ENCODE measurements at places on chromosomes 3 and 15.

DNA sequence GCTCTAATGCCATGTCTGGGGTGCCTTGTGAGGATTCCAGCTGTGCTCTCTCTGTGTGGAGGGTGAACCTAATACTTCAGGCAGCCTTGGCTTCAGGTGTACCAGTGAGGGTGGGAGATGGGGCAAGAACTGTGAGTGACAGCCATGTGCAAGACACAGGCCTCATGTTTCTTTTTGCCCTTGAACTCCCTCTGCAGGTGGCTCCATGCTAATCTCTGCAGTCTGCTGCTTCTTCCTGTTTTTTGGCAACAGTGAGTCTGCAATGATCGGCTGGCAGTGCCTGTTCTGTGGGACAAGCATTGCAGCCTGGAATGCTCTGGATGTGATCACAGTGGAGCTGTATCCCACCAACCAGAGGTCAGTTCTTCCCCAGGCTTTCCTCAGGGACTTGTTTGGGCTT, 189.3 kb downstream of the SV2B start:
- no peak for DNase-seq

- DNase-seq = peak; percentile 52
Observed at GRCh38 chr15:67542420-67543347, at the start of gene MAP2K5. MAP2K5 (plus strand) TSS chr15:67542703; CDS start chr15:67543336, 633 bp downstream.

DNA sequence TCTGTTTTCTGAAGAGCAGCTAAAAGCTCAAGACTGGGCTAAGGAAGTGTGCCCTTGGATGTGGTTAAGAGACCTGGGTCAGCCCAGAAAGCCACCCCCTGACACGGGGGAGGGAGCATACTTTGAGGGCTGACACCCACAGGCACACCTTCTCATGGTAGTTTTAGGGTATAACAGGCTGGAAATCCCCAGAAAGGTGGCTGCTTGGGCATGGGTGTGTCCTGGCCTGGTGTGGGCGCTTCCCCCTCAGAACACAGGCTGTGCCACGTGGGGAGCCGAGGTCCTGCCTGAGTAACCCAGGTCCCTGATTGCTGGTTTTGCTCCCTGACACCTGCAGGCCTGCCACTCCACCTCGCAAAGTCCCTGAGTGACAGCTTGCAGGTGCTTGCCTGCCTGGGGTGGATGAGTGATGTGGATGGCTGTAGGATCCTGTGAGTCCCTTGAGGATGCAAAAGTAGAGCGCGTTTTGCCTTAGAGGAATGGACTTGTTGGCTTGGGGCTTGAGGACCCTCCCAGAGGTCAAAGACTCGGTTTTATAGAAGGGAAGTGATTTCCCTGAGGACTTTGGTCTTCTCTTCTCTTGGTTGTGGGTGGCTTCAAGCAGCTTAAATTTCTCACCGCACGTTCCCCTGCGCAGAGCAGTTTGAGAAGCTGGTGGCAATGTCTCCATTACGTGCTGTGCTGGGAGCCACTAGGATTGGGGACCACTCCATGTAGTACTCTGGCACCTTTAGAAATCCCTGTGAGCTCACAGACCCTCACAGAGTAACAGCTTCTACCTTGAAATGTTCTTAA, 94.4 kb downstream of the DNASE1L3 start:
- DNase-seq = no peak

- no peak for DNase-seq
Observed at GRCh38 chr3:66469220-66469640, 31.6 kb downstream of the LRIG1 start.

DNA sequence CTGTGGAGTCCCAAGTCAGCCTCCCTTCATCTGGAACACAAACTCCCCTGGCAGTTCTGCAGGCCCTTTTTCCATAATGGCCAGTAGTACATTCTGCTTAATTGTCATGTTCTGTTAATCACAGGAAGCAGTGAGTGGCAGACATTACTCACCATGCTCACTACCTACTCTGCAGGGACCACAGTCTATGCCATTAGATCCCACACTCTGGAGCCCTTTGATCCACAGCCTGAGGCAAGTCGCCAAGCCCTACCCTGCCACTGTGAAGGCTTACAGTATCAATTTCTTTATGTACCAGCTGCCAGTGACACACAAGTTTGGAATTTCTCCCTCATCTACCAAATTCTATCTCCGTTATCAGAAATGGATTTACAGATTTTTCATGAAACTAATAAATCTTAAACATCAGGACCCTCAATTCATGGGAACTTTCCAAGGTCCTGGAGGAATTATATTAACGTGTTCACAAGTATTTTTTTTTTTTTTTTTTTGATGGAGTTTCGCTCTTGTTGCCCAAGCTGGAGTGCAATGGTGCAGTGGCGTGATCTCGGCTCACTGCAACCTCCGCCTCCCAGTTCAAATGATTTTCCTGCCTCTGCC, 20.6 kb upstream of the WWTR1 start:
- DNase-seq = no peak

GRCh38 chr3:147713234-147714133, 304.3 kb downstream of the ZIC1 start:
- DNase-seq = no peak

GRCh38 chr3:196082619-196082971, 705 bp upstream of the TFRC start:
- no peak for DNase-seq

GRCh38 chr3:160473221-160473620, 23.6 kb upstream of the TRIM59 start:
- DNase-seq = peak; percentile 93

GRCh38 chr3:144033863-144034262, 62.2 kb downstream of the DIPK2A start:
- DNase-seq = no peak

DNA sequence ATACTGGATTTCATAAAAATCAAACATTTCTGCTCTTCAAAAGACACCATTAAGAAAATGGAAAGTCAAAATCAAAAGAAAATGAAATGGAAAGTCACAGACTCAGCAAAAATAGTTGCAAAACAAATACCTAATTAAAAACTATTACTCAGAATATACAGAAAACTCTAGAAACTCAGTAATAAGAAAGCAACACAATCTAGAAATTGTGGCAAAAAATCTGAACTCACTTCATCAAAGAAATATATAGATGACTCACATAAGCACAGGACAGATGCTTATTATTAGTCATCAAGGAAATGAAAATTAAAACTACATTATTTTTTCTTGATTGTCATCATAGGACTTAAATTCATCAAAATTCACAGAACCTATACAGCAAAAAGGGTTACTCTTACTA, 430.0 kb downstream of the SHQ1 start:
- no peak for DNase-seq

DNA sequence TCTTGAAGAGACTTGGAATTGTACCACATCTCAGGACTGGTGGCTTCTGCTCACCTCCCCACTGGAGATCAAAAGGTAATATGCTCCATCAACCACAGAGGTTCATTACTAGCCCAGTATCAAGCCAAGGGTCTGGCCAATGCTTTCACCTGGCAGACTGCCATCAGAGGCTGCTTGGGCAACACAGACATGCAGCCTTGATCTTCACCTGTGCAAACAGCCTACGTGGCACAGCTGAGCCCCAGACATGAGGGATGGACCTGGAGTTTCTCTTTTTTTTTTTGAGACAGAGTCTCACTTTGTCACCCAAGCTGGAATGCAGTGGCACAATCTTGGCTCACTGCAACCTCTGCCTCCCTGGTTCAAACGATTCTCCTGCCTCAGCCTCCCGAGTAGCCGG, 105.6 kb upstream of the HES1 start:
- DNase-seq = no peak

DNA sequence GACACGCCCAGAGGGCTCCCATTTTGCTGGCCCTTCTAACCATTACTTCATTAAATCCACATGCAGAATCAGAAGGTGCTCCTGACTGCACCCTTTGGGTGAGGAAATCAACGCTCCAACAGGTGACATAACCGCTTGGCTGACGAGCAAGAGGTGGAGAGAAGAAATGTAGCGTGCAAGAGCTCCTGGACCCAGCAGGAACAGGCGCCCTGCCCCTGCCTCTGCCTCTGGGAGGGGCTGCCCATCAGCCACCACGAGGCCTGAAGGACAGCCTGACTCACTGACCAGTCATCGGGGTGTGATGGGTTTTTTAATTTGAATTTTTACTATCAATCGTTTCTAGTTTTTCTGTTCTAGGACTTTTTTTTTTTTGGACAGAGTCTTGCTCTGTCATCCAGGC, 218.2 kb downstream of the ADAMTS17 start:
- no peak for DNase-seq

DNA sequence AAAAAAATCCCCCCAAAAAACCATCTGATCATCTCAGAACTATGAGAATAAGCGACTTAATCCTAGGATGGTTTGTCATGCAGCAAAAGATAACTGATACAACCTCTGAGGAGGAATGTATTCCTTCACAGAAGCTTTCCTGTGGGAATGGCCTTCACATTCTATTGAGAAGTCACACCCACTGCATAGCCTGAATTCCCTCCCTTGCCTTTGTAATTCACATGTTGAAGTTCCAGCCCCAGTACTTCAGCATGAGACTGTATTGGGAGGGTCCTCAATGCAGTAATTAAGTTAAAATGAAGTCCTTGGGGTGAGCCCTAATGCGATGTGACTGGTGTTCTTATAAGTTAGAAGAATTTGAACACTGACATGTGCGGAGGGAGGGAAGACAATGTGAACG, 395.2 kb downstream of the TUSC7 start:
- peak; percentile 29 for DNase-seq

- DNase-seq = no peak
Observed at GRCh38 chr3:194262925-194263305, 88.2 kb downstream of the CPN2 start.

DNA sequence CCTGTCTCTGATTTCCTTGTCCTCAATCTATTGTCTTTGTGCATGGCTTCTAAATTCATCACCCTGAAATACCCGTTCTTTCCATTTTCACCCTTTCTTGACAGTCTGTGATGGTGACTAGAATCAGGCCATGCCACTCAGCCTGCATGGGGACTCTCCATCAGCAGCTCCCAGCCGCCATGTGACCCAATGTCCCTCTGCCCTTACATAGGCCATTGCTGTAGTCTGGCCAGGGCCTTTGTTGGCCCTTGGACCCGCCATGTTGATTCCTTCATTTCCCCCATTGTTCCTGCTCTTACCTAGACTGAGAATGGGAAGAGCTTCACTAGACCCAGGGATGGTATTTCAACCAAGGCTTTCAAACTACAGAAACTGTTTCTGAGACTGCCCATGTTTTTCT, 45.8 kb downstream of the SPSB4 start:
- DNase-seq = no peak

DNA sequence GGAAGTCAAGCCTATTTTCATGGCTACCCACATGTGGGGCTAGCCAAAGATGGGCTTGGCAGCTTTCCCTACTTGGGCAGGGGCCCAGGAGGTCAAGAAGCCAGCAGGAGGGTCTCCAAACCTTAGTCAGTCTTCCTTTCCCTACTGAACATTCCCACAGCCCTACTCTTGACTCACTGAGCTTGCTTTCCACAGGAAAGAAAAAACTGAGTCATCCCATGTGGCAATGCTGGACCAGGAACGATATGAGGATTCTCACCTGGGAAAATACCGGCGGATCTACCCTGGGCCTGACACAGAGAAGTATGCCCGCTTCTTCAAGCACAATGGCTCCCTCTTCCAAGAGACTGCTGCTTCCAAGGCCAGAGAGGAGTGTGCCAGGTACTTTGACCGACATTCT, 3.7 kb upstream of the NGRN start:
- DNase-seq = peak; percentile 41

DNA sequence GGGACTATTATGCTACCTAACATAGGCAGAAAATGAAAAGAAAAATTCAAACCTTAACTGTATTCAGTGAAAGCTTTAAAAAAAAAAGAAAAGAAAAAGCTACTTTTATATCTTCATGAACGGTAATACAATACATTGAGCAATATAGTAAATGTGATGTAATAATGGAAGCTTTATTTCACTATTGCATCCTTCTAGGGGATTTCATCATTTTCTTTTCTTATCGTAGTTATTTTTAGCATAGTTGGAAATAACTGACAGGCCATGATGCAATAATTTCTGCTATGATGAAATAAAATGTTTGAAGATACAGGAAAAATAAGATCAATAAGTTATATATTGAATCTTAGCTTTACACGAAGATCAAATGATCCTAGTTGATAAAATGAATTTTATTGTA, 40.3 kb upstream of the ZCWPW2 start:
- DNase-seq = no peak

DNA sequence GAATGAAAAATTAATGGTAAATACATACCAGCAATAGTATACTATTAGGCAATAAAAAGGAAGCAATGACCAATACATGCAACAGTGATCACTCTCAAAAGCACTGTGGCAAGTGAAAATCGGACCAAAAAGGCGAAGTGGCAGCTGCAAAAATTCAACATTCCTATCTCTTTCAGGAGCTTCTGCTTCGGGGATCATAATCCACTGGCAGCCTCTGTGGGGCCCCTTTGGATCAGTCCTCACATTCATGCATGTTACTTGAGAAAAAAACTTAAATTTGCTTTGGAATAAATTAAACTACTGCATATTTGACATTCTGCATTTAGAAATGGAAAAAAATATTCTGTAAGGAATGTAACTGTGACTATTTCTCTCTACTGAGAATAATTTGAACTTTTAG, 425.6 kb downstream of the NR2F2 start:
- no peak for DNase-seq

- no peak for DNase-seq
Observed at GRCh38 chr15:77135181-77135580, 64.3 kb upstream of the TSPAN3 start.

DNA sequence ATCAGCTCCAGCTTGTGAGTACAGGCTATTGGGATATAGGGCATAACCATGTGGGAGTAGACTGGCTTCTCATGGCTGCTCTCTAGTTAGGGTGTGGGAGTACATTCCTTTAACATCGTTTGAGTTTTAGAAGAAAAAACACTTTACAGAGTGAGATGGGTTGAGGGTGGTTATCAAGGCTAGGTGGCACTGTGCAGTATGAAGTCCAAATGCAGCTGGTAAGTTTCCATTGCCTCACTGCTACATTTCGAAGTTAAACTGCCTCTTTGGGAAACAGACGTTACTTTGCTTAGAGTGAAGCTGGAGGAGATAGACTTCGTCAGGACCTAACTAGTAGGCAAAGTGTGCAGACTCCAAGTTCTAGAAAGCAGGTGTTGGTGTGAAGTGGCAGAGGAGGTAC, 192.4 kb downstream of the SQOR start:
- no peak for DNase-seq

DNA sequence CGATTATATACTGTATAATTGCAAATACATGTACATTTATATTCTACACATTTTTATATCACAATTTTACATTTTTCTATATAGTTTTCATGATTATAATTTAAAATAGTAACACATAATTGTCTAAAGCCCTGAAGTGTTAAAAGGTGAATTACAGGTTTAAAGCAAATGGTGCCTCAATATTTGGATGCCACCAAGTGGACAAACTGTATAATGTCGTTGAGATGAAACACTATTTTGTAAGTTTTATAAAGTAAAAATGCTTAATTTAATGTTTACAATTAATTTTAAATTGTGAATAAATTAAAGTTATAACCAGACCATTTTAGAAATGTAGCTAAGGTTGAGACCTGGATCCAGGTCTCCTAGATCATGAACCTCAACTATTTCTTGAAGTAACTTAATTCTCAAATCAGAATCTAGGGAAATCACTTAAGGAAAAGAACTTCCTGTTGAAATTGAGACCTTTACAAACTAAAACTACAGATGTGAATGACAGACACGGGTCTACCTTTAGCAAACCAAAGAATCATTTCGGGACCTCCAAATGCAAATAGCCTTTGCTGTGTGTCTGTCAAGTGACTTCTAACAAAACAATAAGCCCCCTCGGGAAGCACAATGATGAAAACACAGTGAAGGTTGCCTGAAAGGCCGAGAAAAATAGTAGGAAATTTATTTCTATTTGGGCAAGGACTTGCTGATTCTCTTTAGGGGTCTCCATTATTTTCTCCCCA, 37.8 kb downstream of the EHHADH start:
- no peak for DNase-seq

GRCh38 chr3:109155828-109156227, 19.3 kb downstream of the C3orf85 start:
- DNase-seq = no peak

GRCh38 chr3:75295013-75295412, 369.1 kb upstream of the FRG2C start:
- no peak for DNase-seq
